ENCODE measurements at places on chromosomes 2 and 18.
A peak's percentile ranks its signal among the peaks of the same experiment; 100 is the strongest.

DNA sequence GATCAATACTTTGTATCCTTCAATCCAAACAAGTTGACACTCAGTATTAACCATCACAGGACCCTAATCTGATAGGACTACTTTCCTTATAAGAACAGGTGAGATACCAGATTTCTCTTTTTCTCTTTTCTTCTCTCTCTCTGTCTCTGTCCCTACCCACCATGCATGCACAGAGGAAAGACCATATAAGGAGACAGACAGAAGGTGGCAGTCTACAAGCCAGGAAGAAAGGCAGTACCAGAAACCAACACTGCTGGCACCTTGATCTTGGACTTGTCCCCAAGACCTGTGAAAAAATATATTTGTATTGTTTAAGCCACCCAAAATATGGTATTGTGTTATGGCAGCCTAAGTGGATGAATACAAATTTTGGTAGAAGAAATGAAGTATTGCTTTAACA is 156.2 kb upstream of the KCNH7 start:
- DNase-seq, result no peak

- DNase-seq, result no peak
Measured at GRCh38 chr2:218400167-218400929, 680 bp downstream of the CTDSP1 start.

DNA sequence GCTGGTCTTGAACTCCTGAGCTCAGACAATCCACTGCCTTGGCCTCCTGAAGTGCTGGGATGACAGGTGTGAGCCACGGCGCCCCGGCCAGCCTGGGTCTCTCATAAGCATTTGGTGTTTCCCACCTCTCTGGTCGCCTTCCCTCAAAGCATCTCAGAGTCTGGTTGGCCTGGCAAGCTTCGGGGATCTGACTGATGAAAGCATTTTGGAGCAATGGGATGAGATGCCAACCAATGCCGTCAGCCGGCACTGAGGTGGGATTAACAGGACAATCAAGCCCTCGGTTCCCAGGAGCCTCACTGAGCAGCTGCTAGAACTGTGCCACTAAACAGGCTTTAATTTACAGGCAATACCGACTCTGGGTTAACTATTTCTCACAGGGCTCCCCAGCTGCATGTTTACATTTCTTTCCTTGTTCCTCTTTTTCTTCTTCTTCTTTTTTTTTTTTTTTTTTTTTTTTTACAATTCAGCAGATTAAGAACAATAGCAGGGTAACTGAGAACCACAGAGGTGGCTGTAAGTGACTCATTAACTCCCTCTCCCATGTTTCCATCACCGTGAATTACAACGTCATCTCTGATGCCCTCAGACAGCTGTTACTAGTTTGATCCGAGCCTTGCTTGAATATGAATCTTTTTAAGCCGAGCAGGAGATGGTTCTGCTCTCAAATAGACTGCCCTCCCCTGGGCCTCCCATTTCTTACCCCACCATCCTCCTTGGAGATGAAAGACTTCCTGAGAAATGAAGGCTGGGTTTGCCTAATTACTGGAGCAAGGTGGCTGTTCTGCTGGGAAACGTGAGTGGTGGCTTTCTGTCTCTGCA is 37.9 kb downstream of the ODC1 start:
- no peak for DNase-seq

DNA sequence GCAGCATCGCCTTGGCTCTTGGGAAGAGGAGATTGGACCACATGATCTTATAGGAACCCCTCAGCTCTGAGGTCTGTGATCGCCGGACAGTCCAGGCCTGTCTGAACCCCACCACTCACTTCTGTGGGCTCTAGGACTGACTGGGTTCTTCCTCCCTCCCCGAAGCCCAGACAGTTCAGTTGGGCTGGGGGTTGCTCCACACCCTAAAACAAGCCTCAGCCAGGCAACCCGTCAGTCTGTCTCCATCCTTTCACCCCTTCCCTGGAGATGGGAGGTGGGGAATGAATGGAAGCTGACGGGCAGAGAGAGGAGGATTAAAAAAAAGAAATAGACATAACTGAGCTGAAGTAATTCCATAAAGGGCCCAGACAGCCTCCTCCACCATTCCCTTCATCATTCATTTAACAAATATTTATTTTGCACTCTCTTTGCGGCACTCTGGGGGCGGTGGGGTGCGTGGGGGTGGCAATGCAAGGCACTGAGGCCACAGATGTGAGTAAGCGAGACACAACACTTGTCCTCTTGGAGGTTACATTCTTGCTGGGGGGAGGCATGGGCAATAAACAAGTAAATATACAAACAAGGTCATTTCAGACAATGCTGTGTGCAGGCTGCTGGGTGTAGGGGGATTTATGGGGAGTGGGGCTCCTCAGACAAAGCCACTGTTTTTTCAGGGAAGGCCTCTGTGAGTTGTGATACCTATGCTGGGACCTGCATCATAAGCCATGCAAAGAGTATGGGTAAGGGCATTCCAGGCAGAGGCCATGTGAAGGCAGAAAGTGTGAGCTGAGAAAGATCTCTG is 12.9 kb downstream of the WNT10A start:
- DNase-seq, result no peak

- DNase-seq, result no peak
Measured at GRCh38 chr2:189585226-189585756, 4.7 kb upstream of the SLC40A1 start.

GRCh38 chr2:108585436-108585835 is 51.2 kb downstream of the LIMS1 start:
- no peak for DNase-seq

DNA sequence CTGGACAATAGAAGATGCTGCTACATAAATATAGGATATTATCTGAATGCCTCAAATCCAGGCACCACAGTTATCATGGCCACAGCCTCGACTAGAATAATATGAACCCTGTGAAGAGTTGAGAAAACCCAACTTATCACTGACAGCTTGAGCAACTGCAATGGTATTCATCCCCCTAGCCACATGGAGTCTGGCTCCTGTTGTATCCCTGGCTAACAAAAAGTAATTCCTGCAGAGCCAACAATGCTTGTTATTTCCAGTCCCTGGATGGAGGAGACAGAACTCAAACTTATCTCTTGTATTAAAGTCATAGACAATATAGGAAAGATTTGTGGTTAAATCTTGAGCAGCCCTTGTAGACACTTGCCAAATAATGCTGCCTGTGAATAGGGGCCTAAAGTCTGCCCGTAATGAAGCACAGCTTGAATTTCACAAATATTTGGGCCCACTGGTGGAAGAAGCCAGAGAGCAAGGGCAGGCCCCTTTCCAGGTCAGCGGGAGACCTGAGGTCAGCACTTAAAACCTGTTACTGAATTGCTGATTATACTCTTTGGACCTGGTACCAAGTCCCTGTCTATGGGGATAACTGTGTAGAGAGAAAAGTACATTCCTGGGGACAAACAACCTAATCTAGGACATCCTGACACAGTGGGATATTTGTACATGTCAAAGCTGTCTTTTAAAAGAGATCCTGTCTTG is 28.4 kb upstream of the SUCLG1 start:
- no peak for DNase-seq

DNA sequence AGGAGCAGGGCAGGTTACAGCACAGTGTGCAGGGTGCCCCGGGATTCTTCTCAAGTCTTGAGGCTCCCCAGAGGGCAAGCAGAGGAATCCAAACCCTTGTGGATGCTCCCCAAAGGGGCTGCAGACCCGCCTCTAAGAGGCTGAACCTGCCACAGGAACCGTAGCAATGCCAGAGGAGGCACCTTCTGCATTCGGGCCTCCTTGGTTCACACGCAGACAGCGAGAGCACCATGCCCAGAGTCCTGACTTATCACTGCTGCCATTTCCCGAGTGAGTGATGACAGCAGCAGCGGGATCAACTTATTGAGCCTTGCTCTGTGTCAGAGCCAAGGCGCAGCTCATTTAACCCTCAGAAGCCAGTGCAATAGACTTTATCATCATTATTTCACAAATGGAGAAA is 203.5 kb downstream of the CTIF start:
- DNase-seq, result no peak

DNA sequence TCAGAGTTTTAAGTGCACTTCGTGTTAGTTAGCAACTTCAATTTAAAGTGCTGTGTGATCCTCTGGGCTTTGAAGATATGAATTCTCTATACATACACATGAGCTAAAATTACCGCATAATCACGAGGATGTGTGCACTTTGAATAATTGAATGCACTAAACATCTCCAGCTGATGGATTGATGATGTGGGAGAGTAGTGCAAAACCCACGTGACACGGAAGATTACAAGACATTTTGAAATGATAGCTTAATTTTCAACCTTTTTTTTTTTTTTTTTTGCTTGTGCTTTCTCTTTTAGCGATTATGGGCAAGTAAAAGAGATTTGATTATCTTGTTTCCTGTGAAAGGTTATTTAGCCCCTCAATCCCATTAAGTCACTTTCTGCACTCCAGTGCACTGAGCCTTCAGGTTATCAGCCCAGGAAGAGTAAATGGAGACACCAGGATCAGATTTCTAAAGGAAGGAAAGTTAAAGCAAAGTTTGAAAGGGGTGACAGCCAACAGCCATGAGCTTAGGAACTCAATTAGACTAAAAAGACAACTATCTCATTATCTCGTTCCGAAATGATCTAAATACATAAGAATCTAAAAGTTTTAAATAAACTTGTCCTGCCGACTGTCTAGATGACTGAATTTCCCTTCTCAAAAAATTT is 81.6 kb downstream of the CDK15 start:
- DNase-seq, result no peak

- no peak for DNase-seq
Measured at GRCh38 chr2:113201496-113202304, 27.9 kb downstream of the PSD4 start.

GRCh38 chr2:128368437-128369107 is 49.9 kb upstream of the HS6ST1 start:
- no peak for DNase-seq

GRCh38 chr2:42558827-42559226 is 9.6 kb upstream of the MTA3 start:
- DNase-seq, result no peak

- no peak for DNase-seq
Measured at GRCh38 chr2:20382965-20383810, 32.5 kb upstream of the PUM2 start.

- DNase-seq, result no peak
Measured at GRCh38 chr2:163602196-163602595, 133.6 kb downstream of the FIGN start.

- DNase-seq, result no peak
Measured at GRCh38 chr2:152571048-152571766, 146.1 kb downstream of the PRPF40A start.

DNA sequence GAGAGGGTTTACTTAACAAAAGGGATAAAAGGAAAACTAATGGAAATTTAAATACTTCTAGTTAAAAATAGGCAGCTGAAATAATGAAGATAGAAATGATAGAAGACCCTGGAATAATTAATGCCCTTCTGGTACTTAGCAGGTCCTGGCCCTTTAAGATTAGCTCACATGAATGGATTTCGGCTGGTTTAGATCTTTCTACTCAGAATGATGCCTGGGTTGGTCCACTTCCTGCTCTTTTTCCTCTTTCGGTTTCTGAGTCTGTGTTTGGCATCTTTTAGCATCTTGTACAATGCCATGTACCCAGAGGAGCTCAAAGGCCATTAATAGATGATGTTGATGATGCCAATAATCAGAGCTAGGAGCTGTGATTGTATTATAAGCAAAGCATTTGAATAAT is 290.5 kb downstream of the CLIP4 start:
- DNase-seq, result no peak

- no peak for DNase-seq
Measured at GRCh38 chr2:218368621-218369153, 12.0 kb downstream of the CATIP start.

DNA sequence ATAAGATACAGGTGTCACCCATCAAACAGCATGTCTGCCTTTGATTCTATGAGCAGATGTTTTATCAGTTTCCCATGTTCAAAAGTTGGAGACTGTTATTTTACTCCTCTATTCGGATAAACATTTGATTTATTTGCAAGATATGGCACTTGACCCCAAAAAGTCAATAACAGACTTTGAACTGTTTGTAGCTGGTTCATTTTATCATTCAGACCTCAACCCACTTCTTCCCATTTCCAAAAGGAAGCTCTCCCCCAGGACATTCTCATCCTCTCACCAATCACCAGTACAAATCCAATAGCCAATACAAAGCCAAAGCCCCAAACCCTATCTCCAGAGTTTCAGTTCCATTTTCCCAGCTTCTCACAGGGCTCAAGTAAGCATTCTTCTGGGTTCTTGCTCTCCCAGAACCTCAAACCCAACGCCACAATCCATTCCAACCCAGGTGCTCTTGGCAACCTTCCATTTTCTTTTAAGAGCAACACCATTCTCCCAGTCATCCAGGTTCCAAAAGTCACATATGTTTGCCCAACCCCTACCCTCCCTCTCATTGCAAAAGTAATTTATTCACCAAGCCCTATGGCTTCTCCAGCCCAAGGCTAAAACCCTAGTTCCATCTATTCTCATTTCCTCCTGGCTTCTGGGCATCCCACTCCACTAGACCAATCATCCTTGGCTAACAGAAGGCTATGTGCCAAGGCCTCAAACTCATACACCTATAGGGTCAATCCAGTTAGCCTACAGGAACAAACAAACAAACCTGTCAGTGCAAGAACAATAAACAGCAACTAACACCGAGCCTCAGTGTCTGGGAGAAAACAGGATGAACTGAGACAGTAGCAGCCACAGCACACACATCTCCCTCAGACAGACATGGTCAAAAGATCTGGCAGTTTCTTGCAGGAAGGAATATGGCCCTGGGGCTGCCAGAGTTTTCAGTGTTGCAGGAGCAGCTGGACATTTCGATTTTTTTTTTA is 9.2 kb downstream of the ACVR1 start:
- no peak for DNase-seq

DNA sequence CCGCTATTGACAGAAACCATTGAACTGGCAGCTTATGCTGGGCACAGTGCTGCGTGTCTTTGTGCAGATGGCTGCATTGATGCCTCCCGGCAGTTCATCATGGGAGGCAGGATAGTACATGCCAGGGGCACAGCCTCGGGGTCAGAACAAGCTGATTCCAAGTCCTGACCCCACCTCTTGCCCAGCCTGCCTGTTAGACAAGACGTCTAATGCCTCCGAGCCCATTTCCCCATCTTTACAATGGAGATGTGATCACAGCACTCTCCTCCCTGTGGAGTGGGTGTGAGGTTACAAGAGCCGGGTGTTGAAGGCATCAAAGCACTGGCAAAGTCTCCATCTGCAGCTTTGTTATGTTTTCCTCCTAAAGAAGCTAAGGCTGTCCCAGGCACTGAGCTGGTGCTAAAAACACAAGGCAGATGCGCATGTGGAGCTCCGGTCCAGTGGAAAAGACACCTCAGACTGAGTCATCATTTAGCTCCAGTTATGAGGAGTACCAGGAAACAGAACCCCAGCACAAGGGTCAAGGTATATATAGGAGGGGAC is 125.7 kb upstream of the EPAS1 start:
- DNase-seq, result peak; percentile 47

DNA sequence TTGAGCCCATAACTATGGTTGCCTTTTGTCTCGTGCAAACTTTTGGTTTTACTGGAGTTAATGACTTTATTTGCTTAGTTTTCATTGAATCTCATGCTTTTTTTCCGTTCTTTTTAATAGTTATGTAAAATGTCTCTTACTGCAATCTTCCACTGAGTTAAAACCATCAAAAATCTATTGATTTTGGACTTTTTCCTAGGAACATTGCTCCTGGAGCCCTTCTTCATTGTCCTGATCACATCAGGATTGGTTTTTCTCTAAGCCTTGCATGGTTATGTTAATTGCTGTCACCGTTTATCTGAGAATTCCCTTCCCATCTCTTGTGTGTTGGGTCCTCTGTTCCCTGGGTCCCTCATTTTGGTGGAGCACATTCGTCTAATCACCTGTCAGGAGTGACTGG is 125.5 kb downstream of the PARD3B start:
- DNase-seq, result no peak

Measured in NCI-H187 (cell line).